ENCODE measurements at places on chromosomes 12 and 14.

DNA sequence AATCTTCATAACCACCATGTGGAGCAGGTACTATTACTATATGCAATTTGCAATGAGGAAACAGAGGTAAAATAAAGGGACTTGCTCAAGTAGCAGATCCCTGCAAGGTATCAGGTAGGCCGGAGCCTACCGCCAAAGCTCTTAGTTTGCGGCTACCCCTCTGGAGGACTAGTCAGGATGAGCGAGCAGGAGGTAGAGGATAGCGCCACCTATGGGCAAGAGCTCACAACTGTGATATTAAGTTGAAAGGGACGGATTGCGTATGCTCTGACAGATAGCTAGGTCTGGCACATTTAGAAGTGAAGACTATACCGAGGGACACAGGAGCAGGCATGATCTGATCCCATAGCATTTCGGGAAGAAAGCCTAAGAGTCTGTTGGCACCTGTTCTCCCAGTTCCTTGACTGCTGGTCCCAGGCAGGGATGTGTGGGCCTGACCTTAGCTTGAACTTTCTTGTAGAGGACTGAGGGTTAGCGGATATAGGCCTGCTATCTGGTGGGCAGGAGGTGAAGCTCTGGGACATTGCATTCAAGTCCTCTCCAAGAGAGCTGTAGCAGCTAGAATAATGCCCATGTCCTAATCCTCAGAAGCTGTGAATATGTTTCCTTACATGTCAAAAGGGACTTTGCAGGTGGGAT lies 48.0 kb downstream of the SLC17A8 start:
- DNase-seq: peak; percentile 48

DNA sequence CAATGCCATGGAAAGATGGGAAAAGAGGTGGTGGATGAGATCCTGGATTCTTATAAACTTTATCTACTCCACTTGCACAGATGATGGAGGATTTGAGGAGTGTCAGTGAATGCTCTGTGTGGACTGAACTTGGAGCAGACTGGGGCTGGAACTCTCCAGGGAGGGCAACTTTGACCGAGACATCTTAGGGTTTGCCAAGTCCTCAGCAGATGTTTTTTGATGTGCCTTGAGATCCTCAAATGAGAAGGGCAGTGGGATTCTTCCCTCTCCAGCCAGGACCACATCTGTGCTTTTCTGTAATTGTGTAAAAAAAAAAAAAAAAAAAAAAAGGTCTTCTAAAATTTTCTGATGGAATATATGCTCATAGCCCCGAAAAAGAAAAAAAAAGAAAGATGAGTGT lies 23.0 kb upstream of the MYL2 start:
- DNase-seq: no peak

DNA sequence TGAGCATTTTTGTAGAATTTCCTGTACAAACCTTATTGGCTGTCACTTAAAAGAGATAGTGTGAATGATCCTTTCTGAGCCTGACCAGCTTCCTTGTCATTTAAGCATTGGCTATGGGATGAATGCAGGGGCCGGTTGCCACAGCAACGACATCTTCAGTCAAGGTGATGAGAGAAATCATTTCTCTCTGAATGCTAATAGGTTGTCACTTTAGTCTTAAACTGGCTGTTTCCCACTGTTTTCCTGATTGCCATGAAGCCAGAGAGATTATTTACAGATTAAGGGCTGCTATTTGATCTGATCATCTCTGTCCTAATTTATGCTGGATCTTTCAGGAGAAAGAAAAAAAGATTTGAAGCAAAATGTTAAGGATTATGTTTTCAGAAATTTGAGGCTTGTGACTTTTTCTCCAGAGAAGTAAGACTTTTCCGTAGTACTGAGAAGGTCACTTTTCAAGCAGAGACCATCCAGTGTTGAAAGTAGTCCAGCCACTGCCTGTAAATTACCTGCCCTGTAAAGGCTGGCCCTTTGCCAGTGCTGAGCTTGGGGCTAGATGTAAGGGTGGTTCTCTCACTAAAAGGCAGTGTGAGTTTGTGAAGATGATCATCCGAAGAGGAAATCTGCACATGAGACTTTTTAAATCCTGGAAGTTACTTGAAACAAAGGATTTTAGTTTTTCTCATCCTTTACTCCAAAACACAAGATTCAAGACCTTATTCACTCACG lies 235.6 kb downstream of the DACT1 start:
- no peak for DNase-seq

GRCh38 chr12:27064397-27065342 lies 17.7 kb downstream of the C12orf71 start:
- DNase-seq: no peak

DNA sequence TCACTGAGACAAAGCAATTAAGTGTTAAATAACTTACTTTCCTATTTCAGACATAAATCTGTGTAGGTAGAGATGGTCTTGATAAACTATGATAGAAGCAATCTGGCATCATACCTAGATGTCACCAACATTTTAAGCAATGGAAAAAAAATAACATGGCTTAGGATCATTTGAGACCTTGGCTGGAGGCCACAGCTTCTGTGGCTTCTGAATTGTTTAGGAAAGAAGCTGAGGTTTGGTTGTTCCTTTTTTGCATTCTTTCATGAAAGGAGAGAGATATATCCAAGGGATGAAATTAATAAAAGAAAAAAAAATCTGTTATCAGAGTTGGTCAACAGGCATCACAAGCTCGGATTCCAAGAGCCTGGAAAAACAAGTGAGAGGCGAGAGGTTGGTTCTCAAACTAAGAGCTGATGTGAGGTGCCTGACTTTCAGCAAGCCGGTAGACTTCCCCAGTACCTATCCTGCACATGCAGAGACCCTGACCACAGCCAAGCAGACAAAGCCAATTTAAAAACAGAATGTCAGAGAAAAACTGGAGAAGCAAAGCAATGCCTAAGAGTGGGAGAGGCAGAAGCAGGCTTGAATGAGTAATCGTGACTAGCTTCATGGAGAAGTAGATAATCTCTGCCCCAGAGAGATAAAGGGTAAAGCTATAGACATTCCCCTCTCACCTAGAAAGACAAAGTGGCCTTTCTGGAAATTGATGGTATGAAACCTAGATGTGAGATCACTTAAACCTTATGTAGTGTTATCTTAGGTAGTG lies 43.4 kb upstream of the ST8SIA1 start:
- no peak for DNase-seq

DNA sequence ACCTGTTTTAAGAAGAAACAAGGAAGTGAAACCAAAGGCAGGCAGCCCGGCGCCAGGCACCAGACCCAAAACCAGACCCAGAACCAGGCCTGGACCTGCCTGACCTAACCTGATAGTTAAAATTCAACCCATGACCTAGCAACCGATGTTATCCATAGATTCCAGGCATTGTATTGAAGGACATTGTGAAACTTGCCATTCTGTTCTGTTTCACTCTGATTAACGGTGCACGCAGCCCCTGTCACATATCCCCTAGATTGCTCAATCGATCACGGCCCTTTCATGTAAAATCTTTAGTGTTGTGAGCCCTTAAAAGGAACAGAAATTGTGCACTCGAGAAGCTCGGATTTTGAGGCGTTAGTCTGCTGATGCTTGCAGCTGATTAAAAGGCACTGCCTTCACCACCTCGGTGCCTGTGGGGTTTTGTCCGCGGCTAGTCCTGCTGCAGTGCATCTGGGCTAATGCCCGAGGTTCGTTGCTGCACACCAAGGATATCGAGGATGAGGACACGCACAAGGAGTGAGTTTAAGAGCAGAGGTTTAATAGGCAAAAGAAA lies 262.5 kb upstream of the TMEM132C start:
- no peak for DNase-seq

DNA sequence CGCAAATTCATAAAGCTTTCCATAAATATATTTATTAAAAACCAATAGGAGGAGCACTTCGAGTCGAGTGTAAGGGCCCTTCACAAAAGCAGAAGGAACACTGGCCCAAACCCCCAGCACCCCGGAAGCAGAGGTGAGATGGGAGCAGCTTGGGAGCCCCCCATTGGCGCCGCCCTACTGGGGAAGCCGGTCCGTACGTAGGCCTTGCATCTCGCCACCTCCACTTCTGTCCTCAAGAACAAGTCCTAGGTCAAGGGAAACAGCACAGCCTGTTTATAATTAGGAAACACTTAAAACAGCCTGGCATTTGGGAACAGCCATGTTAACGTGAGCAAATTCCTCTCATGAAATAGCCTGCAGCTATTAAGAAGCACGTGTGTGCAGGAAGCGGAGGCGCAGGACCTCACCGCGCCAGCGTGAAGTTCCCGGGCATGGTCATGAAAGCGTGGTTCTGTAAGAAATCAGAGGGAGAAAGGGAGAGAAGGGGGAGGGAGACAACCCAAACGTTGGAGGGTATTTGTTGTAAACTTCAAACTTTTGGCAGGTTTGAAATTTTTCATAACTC lies 7.7 kb downstream of the ANKRD9 start:
- no peak for DNase-seq

- DNase-seq: no peak
These were observed 176.1 kb downstream of the ADGRD1 start for GRCh38 chr12:131129839-131130238.

DNA sequence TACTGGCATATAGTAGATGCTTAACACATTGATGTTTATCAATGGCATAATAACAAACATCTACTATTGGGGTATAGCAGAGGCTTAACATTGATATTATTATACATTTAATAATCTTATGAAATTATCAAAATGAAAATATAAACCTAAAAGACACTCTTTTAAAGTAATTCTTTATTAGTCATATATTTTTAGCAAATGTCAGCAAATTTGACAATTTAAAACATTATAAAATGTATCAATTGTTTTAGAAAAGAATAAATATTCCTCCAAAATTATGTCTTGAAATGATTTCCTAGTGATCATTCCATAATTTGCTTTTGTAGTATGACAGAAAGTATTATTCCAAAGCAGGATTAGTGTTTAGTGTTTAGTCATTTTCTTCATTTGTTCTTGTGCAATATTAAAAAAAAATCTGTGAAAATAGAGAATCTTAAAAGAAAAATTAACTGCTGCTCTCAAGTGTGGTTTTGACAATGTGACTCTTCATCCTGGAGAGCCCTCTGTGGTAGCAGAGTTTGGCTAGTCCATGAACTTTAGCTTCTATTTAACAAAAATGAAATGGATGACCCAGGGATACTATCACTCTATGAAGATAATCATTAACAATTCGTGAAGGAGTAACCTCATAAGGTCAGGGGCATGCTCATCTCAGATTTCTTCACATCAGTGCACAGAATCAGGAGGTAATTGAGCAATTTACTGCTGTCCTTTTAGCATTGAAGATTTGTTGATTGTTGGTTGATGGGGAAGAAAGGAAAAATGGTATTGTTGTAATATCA lies 1018.5 kb downstream of the LRFN5 start:
- no peak for DNase-seq

DNA sequence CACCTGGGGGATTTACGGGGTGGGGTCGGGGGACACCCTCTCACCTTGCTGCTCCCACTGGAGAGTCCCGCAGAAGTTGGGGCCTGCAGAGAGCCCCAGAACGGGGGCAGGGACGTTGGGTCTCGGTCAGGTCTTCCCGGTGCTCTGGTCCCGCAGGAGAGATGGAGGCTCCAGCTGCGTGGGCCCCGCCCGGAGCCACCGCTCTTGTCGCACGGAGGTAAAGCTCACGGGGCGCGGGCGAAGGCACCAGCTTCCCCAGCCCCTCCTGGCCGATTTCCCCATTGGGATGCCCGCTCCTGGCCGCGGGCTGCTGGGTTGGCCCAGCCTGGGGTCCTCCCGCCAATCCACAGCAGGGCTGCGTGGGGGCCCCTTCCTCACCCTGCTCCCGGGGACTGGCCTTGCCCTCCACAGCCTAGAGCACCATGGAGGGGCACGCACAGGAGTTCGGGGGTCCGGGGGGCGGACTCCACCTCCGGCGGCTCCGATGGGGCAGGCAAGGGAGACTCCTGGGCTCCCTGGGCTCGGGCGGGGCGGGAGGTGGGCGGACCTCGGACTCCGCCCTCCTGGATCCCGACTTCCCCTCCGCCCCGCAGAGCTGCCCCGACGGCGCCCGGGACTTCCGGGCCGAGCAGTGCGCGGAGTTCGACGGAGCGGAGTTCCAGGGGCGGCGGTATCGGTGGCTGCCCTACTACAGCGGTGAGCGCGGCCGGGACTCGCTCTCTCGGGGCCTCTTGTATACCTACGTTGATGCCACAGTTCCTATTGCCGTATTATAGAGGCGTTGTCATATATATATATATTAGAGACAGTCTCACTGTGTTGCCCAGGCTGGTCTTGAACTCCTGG lies 8.4 kb downstream of the PAPLN start:
- DNase-seq: peak; percentile 65

GRCh38 chr12:575129-575502 lies 88.1 kb downstream of the NINJ2 start:
- DNase-seq: no peak

DNA sequence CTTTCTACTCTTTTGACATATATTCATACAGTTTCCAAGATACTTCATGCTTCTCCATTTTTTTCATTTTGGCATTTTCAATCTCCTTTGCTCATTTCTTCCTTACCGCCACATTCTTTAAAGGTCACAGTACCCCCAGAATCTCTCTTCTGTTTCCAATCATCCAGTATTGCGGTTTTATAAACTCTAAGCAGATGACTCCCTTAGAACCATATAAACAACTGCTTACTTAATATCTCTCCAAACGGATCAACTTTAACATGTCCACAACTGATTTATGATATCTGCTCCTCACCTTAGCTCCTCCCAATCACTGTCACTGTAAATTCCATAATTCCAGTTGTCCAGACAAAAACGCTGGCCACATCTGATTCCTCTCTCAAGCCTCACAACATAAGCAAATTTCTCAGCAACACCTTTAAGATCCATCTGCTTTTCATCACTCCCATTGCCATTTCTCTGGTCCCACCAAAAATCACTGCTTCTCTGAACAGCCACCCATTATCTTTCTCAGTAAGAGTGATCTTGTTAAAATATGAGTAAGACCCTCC lies 49.6 kb downstream of the HNRNPC start:
- no peak for DNase-seq

GRCh38 chr12:112924986-112925385 lies 13.3 kb upstream of the OAS3 start:
- no peak for DNase-seq

- no peak for DNase-seq
These were observed 298.6 kb upstream of the NOVA1 start for GRCh38 chr14:26896447-26896846.

GRCh38 chr12:117593815-117594400 lies 232.5 kb upstream of the NOS1 start:
- no peak for DNase-seq

- DNase-seq: no peak
These were observed 127.7 kb downstream of the KIF26A start for GRCh38 chr14:104265918-104266630.

- DNase-seq: no peak
These were observed 22.7 kb downstream of the ITPR2 start for GRCh38 chr12:26810330-26810729.

GRCh38 chr14:65937960-65938316 lies 525.4 kb downstream of the FUT8 start:
- no peak for DNase-seq

GRCh38 chr14:24079491-24080141 lies 8.3 kb downstream of the CPNE6 start:
- DNase-seq: no peak
